ENCODE measurements at places on chromosomes 5 and 9.

DNA sequence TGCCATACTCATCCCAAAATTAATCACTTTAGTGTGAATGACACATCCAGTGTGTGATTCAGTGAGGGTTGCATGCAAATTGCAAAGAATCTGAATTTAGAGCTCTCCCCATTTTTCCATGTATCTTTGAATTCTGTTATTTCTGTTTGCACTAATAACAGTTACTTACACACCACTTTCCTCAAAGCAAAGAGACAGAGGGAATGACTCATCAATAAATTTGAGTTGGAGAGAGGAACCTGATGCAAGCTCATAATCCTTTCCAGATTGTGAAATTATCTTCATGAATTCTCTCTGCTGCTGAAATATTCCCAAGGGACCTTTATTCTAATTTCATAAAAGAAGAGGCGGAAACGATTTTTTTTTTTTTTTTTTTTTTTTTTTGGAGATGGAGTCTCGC, 204.8 kb downstream of the CDH9 start:
- DNase-seq = peak; percentile 53

GRCh38 chr5:167804512-167805220, 486.8 kb upstream of the WWC1 start:
- no peak for DNase-seq

DNA sequence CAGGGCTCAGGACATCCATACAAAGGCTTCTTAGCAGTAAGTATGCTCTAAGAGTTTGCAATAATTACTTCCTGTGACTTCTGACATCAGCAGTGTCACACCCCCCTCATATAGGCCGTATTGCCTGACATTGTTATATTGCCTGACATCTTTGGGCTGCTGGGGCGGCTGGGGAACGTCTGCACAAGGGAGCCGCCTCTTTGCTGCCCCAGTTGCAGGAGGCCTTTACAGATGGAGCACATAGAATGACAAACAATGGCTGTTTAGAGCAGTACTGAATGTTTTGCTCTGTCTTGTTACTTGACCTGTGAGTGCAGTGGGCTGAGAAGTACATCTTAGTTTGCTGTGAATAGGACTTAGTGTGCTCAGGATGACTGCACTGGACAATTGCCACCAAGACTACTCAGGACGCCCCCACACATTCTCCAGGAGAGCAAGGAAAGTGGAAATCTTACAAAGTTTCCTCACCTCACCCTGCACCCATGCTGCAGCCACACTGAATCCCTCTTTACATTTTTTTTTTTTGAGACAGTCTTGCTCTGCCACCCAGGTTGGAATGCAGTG, 65.4 kb upstream of the SPOCK1 start:
- peak; percentile 36 for DNase-seq

GRCh38 chr5:139667001-139667729, 19.0 kb downstream of the CXXC5 start:
- DNase-seq = no peak

DNA sequence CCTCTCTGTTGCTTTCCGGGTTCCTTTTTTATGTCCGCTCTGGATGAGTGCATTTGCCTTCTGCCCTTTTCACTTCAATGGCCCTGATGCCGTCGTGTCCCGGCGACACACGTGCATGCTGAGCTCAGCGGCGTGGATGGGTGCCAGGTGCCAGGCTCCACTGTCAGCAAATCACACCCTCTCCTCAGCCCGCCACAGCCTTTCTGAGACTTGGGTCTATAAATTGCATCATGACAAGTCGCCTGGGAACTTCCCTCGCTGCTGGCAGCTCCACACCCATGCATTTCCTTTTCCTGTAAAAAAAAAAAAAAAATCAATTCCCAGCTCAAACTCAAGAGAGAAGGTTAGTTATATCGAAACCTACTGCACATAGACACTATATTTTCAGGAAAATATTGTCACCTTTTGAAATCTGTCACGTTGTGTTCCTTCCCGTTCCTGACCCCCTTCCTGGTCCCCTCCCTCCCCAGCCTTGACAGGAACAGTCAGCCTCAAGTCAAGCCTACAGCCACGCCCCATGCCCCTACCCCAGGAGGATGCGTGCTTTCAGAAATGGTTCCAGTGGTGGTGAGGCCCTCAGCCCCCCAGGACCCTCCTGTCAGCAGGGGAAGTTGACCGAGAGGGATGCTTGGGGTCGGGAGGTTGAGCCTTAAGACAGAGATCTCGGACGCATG, 110.3 kb upstream of the PTCH1 start:
- DNase-seq = no peak

DNA sequence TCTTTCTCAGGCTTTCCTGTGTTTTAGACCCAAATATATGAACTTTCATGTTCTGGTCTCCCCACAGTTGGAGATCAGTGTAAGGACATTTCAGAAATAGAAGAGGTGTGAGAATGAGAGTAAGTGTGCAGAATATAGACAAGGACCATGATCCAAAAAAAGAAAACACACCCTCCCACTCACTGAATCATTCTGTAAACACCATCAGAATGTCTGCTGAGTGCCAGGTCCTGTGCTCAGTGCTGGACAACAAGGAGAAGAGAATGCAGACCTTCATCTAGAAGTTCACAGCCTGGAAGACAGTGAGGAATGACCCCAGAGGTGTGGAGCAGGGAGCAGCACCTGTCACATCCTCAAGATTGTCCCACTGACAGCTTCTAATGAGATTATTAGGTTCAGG, 19.1 kb upstream of the SH3RF2 start:
- DNase-seq = no peak

GRCh38 chr5:53397845-53398244, 82.6 kb upstream of the FST start:
- DNase-seq = peak; percentile 56

- no peak for DNase-seq
These were observed 4.5 kb downstream of the GPSM1 start for GRCh38 chr9:136331556-136332481.

GRCh38 chr5:15021266-15022046, 149.9 kb upstream of the ANKH start:
- peak; percentile 87 for DNase-seq

DNA sequence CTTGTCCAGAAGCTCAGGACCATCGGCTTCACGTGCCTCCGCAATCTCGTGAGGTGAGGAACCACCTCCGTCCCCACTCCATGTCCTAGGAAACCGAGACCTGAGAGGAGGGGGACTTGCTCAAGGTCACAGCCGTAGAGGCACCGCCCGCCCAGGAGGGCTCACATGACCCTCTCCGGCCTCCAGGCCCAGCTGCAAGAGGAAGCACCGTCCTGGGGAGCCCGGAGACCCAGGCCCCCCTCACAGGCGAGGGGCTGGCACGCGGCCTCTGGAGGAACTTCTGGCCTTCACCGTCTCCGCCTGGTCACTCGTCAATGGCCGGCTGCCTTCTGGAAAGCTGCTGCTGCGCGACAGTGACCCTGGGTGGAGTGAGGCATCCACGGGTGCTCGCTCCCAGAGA, 24.2 kb downstream of the FAM78A start:
- DNase-seq = no peak

DNA sequence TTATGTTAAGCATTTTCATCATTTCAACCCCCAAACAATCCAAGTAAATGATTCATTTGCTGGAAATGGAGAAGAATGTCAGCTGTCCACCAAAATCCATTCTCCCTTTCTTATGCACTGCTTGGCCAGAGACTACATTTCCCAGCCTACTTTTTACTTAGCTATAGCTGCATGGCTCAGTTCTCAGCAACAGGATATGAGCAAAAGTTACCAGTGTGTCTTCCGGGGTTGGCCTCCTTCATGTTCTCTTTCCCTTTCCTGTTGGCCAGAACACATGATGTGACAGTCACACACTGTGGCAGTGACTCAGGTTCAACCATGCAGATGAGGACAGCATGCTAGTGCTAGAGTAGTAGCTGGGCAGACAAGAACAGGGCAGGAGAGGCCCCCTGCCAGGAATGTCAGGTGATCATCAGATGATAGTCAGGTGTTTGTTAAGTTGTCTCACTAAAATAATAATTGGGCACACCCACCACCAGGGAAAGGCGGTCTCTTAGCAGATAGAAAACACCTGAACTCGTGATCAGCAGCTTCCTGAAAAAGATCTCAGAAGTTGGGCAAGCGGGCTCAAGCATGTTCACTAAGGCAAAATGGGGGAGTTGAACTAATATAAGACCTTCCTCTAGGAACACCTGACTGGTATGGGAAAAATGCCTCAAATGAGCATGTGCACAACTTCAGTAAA, 12.2 kb downstream of the GPR150 start:
- DNase-seq = peak; percentile 63

DNA sequence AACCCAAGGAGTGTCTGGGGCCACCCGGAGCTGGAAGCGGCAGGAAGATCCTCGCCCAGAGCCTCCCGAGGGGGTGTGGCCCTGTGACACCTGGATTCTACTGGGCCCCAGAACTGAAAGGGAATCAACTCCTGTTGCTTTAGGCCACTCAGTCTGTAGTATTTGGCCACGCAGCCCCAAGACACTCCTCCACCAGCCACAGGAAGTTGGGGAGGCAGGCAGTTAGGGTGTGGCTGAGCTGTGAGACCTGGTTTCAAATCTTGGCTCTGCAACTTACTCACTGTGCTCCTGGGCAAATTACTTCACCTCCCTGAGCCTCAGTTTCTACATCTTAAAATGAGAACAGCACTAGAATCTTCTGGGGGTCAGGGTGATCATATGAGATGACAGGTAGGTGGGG, 119.8 kb upstream of the PPP1R26 start:
- DNase-seq = no peak

DNA sequence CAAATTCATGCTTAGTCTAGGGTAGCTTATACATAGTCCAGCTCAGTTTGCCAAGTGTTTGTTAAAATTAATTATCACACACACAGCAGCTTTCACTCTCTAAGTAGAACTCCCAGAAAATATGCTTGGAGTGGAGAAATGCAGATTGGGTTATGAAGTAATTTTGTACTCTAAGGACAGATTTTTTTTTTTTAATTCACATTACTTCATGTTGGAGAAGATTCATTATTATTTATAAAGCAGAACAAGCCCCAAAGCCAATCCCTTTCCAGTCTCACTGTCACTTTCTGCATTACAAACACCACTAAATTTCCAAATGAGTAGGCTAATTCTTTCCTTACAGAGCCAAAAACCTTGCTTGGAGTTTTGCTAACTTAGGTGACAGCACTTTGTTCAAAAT, 11.7 kb upstream of the C9orf72 start:
- DNase-seq = no peak

- DNase-seq = no peak
These were observed 244.0 kb downstream of the ARHGAP26 start for GRCh38 chr5:143014017-143014651.

DNA sequence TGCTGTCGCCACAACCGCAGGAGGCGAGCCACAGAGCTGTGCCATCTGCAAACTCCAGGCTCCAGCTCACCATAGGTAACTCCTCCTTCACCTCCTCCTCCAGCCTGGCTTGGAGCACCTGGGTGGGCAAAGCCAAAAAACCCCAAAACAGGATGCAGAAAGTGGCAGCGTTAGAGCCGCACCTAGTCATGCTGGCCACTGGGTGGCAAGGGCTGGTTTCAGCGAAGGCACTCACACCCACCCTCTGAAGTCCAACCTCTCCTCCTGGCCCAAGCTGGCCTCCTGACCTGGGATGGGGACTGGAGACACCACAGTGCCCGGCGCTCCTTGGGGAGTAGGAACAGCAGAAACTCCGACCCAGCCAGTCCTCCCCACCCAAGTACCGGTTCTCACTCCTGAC, 28.7 kb upstream of the ZNF354B start:
- DNase-seq = no peak

DNA sequence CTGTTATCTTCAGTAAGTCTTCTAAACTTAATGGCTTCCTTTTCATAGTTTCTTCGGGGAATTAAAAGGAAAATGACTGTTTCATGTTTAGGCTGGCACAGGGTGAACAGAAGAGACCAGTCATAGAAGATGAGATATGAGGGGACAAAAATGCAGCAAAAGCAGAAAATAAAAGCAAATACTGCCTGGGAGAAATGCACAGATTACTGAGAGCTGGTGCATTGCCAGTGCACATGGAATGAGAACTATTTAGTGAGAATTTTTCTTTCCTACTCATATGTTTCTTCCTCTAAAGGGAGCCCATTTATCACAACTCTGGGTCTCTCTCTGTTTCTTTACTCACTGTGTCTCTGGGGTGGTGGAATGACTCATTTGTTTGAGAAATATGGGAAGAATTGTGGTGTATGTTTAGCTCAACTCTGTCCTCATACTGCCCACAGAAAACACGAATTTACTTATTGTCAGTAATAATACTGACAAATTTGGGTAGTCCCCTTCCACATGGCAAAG, 25.9 kb upstream of the ANKRD55 start:
- peak; percentile 98 for DNase-seq

DNA sequence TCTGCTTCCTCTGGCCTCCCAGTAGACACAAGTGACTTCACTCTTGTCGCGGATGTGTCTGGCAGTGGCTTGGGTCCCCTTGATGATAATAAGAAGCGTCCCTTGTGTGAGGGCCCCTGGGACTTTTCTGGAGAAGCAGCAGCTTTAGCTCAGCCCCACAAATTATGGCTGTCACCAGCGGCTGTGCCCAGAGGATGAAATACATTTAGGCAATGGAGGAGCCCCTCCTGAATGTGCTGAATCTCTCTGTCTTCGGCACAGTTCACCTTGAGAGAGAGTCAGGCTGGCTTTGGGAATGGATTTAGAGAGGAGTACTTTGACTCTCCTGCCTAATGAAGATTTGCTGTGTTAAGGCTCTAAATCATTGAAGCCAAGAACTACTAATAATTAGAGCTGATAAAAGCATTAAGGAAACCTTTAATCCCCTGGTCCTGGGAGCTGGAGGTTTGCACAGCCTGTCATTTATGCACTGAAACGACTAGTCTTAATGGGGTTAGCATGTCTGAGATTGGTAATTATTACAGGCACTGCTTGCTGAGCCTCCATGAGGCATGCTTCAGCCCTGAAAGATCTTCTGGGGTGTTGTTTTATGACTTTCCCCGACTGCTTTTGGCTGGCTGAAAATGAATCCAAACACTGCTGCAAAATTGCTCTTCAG, 127.0 kb downstream of the TENT4A start:
- no peak for DNase-seq

- no peak for DNase-seq
These were observed 841 bp downstream of the GRK6 start for GRCh38 chr5:177427211-177427822.
